Anterior cingulate cortex (tissue), 58 donors: ENCODE measurements at places on chromosomes 7 and 10.

GRCh38 chr10:22086730-22087401, 83.3 kb upstream of the DNAJC1 start:
- no peak for DNase-seq

GRCh38 chr7:18559756-18560155, 64.2 kb downstream of the HDAC9 start:
- DNase-seq = no peak

DNA sequence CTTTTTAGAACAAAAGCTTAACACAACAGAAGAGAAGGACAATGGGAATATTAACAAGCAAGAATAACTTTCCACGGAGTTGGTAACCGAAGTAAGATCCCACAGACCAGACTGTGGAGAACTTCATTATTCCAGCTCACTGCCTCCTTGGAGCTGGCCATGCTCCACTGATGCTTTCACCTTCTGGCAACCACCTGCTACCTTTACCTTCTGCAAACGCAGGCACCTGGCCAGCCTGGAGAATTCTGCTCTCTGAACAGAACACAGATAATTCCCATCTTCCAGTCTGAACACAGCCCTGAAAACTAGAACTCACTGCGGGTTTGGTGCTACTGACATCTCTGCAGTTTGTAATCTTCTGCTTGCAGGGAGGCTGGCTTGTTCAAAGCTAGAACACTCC, 66.5 kb downstream of the JAZF1 start:
- DNase-seq = no peak

- DNase-seq = no peak
Measured at GRCh38 chr7:82323806-82324205, 119.8 kb downstream of the CACNA2D1 start.

DNA sequence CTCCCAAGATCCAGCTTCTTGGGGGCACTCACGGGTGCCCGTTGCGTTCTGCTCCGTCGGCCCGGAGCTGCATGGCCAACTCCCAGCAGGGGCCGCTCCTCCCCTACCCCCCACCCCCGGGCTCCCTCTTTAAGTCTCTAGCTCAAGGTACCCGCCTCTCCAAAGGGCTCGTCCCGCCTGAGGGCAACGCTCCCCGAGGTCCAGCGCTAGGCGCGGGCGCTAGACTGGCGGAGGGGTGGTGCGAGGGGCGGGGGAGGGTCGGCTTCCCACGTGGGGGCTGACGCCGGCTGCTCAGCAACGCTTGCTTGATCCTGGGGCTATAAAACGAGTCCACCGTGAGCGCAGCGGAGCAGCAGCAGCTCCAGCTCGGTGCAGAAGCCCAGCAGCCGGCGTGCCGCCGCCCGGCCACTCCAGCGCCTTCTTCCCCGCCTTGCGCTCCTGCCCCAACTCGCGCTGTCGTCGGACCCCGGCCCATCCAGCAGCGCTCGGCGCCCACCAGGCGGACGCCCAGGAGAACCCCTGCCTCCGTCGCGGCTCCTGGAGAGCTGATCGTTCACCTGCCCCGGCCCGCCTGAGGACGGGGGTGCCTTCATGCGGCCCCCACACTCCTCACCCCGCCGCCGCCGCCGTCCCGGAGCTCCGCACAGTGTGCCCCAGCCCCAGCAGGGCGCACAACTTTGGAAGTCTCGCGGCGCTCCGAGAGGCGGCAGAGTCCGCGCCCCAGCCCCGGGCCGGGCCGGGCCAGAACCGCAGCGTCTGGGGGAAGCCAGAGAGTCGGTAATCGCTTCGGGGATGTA, at the start of gene ADRA2A:
ADRA2A (plus strand) TSS at position 348 of the 797 bp plus-strand sequence. CDS start 968 bp downstream, outside the sequence.
- no peak for DNase-seq

- DNase-seq = no peak
Measured at GRCh38 chr7:118094044-118094443, 89.9 kb upstream of the LSM8 start.
